ENCODE measurements at places on chromosomes 4 and X.

GRCh38 chr4:83961575-83961974, 425.7 kb downstream of the GPAT3 start:
- DNase-seq = no peak

DNA sequence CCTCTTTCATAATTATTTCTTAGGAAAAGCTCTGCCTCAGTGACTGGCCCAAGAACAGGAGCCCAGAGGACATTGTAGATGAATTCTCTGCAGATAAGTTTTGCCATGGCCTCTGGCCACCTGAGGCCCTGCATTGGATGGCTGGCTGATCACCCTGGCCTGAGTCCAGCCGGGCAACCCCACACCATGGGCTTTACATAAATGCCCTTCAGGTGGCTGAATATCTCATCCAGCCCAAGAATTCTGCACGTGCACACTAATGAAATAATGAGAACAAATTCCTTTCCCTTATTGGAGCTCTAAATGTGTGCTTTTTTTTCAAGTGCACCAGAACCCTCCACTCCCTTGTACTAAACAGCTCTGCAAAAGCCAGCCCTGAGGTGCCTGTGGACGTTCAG, 65.7 kb downstream of the IRF2 start:
- no peak for DNase-seq

DNA sequence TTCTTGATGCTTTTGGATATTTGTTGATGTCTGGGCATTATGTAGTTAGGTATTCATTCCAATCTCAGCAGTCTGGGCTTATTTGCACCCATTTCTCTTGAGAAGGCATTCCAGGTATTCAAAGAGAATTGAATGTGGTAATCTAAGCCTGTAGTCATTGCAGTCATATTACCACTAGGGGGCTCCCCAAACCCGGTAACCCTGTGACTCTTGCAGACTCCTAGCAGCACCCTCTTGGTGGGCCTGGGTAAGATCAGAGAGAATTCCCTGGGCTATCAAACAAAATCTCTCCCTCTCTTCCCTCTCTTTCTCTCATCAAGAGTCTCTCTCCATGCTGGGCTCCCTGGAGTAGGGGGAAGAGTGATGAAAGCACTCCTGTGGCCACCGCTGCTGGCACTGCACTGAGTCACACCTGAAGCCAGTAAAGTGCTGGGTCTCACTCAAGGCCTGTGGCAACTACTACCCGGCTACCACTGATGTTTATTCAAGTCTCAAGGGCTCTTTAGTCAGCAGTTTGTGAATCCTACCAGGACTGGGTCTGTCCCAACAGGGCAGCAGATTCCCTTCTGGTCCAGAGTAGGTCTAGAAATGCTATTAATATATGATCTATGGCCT, 187.7 kb upstream of the NUDT10 start:
- no peak for DNase-seq

DNA sequence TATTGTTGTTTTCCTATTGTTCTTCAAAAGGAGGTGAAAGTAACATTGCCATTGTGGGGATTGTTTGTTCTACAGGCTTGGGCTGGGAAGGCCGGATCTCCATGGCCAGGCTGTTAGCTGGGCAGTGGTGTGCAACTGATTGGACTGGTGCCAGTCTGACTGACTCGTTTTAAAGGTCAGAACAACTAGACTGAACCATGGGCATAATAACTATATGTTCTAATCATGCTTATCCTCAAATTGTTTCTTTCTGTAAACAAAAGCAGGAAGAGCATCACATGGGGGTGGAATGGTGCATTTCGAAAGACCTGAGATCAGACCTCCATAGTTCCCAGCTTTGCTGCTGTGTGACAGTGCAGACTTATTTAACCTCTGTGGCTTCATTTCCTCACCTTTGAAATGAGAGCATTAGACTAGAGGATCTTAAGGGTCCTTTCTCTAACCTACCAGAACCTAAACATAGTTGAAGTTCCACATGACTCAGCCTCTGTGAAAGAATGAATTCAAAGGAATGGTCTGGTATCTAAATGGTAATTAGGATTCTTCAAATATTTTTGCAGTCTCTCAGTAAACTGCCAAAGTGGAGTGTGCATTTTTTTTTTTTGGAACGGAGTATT, 66.7 kb upstream of the PGRMC2 start:
- DNase-seq = peak; percentile 96

DNA sequence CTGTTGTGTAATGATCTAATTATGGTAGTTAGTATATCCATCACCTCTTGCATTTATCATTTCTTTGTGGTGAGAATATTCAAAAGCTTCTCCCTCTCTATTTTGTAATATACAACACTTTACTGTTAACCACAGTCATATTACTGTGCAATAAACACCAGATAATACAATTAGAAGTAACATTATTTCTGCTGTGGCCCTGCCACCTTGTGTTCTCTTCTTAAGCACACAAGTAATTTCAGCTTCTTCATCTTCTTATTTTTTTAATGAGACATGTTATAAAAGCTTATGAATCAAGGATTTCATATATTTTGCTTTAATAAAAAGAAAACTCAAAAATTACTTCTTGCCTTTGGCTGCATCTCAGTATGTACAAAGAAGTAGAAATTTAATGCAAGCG, 675.2 kb upstream of the INTU start:
- no peak for DNase-seq

GRCh38 chrX:75997692-75998091, 175.2 kb upstream of the PBDC1 start:
- DNase-seq = no peak

- DNase-seq = no peak
Measured at GRCh38 chrX:19852014-19853005, 35.1 kb downstream of the SH3KBP1 start.

DNA sequence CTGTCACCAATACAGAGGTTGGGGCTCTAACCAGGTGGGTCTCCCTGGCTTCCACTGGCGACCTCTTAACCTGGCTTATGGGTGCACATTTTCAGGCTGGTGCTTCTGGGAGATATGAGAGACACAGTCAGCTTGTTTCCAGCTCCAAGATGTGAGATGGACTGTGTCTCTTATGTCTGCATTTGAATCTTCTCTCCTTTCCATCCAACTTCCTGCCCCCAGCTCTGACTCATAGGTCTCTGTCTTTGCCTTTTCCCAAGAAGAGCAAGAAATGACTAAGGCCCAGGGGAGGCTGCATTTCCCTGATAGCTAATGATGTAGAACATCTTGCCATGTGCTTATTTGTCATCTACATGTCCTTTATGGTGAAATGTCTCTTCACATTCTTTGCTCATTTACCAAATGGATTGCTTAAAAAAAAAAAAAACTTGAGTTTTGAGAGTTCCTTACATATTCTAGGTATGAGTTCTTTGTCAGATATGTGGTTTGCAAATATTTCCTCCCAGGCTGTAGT, 3.2 kb upstream of the UXT start:
- DNase-seq = no peak

GRCh38 chrX:38513112-38513742, 48.1 kb upstream of the TSPAN7 start:
- DNase-seq = no peak

GRCh38 chr4:106864231-106864630, 171.9 kb downstream of the DKK2 start:
- no peak for DNase-seq

GRCh38 chr4:183522821-183523220, 18.0 kb downstream of the ING2 start:
- DNase-seq = no peak

- DNase-seq = no peak
Measured at GRCh38 chrX:150365051-150365989, 2.2 kb downstream of the MAMLD1 start.

DNA sequence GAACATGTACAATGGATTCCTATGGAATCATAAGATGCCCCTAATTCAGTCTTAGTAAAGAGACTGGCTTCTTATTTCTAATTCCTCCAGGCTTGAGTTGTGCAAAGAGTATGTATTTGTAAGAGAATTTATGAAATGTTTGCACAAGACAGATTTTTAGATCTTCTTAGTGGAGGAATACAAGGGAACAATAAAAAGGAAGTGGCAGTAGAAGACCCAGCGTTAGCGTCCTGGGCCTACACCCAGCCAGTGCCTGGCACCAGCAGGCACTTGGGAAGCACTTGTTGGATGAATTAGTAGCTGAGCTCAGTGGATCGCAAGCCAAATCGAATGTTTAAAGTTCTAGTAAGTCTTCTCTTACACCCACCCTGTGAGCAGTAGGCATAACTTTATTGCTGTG, 157.4 kb downstream of the PTTG2 start:
- DNase-seq = no peak

DNA sequence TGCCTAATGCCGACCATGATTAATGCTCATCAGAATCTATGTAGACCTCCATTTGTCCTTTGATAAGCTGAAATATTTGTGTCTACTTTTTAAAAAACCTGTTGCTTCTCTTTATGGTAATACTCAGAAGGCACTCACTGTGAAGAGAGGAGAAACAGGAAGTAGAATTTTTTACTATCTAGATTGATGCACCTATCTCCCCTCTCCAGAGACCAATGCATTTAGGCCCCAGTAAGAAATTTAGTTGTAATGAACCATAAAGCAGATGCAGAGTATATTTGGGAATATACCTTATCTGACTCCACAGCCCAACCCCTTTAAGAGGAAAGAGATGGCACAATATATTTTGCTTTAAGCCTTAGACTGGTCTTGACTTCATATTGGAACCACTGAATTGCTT, 11.1 kb downstream of the TBL1X start:
- DNase-seq = no peak

DNA sequence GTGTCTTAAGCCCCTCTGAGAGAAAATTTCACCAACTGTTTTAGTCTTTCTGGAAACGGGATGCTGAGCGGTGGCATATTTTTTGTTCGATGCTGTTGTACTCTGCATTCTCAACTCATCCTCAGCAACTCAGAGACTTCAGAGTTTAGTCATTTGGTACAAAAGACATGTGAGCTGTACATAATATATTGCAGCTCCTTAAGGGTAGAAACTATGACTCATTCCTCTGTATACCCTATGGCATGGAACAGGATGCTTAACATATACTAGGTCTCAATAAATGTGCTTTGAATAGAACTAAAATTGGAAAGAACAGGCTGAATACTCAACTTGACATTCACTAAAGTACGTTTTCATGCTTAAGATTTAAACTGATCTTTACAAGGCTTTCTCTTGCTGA, 130.5 kb upstream of the SLITRK2 start:
- no peak for DNase-seq

DNA sequence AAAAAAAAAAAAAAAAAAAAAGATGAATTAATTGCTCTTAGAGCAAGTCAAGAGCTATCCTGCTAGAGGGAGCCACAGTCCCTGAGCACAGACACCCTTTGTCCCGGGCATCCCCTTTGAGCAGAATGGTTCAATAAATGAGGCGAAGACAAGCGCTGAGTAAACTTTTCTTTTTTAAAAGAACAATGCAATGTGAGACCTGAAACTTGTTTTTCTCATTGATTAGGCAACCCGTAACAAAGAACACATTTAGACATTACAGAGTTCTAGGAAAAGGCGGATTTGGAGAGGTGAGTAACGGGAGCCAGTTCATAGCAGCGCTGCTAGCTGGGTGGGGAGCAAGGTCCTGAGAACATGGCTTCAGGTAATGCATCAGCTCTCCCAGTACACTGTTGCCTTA, 46.1 kb downstream of the GRK4 start:
- DNase-seq = no peak

GRCh38 chr4:2497931-2498330, 29.0 kb downstream of the RNF4 start:
- no peak for DNase-seq

DNA sequence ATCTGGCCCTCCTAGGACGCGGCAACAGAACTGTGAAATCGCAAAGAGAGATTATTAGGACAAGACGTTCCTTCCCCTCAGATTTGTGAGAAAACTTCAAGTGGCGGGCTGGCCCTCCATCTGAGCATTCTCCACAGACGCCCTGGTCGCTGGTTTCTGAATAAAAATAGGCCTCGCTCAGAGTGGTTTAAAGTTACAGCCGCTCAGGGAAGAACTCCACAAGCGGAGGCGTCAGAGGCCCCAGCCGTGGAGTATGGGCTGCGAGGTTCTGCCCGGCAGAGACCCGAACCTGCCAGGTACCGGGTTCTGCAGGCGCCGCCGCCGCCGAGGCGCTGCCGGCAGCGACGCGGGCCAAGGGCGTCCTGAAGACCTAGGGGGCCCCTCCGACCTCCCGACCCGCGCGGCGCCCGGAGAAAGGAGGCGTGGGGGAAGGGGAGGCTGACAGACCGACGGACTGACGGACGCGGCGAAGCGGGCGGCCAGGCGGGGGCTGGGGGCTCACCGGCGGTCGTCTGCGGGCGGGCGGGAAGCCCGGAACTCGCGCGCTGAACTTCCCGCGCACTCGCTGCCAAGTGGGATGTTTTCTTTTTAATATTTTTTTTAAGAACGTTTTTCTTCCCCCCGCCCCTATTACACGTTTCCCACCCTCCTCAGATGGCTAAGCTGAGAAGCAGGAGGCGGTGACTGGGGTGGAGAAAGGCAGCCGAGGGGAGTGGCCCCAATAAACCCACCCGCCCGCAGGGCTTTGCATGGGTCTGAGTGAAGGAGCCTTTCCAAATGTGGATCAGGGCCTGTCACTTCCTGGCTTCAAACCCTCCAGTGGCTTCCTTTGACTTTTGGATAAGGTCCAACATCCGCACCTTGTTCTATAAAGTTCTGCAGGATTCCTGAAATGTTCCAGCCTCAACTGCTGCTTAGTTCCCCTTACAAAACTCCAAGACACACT, at the start of gene PABPC4L:
PABPC4L (minus strand) TSS at position 574 of the 946 bp plus-strand sequence. CDS start 770 bp downstream, outside the sequence.
- DNase-seq = peak; percentile 20

DNA sequence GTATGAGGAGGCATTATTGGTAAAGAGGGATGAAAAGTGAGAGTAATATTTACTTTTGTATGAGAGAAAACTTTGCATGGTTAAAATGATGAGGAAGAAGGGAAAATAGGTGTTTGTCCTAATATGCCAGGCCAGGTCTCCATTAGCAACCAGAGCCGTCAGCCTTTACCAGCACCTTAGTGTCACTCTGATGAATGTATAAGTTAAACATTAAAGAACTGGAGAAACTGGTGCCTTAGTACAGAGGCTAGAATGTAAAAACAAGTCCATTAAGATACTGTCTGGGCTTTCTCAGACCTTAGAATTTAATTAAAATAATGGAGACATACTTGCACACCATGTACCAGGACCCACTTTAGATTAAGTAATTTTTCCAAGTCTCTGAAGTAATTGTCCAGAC, 222.3 kb downstream of the FAM47A start:
- no peak for DNase-seq

GRCh38 chr4:51930557-51930956, 87.6 kb downstream of the DCUN1D4 start:
- DNase-seq = no peak

DNA sequence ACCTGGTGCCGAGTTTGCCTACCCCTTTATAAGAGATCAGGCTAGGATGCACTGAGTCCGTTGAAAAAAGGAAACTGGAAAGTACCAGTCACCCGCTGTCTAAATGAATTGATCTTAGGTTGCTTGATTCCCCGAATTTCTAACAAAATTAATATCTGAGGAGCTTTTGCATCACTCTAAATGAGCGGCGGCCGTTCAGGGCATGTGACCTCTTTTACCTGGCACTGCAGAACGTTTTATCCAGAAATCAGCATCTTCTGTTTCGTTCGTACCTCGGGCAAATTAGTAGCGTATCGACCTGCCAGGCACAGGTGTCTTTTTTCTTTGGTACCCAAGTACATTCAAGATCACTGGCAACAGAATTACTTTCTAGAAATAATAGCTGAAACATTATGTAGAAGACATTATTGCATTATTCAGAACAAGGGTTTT, 876 bp downstream of the KLHL2 start:
- no peak for DNase-seq

Measured in glomerular endothelial cell (primary cell).